ENCODE measurements at places on chromosomes 6 and 20. TPM values are rescaled to one million over a fixed set of nuclear protein-coding genes. Genes with fewer than 3 reads are reported as not detected.

Gene METTL24
- not detected for total RNA-seq

Gene ADGRF1
- total RNA-seq: not detected

Gene FOXQ1
- not detected for total RNA-seq

Gene KIZ
- 3.6 TPM for total RNA-seq

Data from mammary microvascular endothelial cell (primary cell).